MG63 (cell line): ENCODE measurements at places on chromosomes 4 and X. TPM values are rescaled to one million over a fixed set of nuclear protein-coding genes. Genes with fewer than 3 reads are reported as not detected.
A peak's percentile ranks its signal among the peaks of the same experiment; 100 is the strongest.

GRCh38 chrX:23079347-23079746 is 79.6 kb downstream of the DDX53 start:
- DNase-seq, result no peak

DNA sequence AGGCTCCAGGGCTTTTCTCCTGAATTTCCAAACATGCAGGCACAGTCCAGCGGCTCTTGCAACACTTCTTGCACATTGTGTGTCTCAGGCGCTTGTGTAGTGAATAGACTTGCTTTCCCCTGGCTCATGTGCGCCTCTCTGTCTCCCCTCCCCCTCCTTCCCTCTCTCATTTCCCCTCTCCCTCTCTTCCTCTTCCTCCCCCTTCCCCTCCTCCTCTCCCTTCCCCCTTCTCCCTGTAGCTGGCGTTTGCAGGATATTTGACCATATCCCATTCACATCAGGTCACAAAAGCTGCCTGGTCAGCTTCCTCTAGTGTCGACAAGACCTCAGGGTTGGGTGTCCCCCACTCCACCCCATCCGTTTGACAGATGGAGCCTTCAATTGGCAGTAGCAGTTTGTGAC is 2.4 kb downstream of the CHST7 start:
- DNase-seq, result no peak

DNA sequence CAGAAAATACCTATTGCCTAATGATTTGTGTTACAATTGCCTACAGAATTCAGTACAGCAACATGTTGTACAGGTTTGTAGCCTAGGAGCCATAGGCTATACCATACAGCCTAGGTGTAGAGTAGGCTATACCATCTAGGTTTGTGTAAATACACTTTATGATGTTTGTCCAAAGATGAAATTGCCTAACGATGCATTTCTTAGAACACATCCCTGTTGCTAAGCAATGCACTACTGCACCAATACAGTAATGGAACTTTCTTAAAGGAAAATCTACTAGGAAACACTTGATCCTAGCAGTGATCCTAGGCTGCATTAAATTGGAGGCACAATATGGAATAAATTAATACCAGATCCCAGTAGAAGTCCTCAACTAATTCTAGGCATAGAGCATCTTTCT is 18.3 kb downstream of the NOA1 start:
- no peak for DNase-seq

DNA sequence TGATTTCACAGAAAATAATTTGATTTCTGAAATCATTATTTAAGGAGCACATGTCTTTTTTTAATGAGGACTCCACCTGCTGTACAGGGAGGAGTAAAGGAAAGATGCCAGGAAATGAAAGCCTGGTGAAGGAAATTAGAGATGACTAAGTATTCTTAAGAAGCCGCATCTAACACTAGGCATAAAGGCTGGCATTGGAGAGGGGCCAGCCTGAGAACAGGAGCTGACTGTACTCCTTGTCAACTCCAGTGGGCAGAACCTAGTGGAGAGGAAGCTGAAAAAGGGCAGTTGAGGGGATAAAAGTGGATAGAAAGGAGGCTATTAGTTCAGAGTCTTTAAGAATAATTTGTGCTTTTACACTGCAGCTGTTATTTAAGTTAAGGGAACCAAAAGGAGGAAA is 393.0 kb downstream of the PPP1R2C start:
- DNase-seq, result peak; percentile 12

DNA sequence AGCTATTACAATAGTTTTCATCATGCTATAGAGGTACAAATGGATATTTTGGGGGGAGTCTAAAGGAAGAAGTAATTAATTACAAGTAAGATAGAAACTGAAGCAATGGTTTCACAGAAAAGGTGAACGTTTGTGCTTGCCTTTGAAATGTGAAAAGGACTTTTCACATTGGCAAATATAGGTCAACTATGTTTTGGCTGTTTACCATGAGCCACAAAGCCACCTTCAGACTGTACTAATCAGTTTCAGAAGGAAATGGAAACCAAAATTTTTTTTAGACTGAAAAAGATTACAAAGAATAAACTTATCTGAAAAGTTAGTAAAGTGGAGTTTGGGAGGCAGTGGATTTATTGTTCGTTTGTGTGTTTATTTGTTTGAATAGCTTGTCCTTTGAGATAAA is 32.1 kb downstream of the SYTL5 start:
- DNase-seq, result no peak

- DNase-seq, result no peak
These were observed 17.7 kb upstream of the P2RY8 start for GRCh38 chrX:1554469-1555210.

DNA sequence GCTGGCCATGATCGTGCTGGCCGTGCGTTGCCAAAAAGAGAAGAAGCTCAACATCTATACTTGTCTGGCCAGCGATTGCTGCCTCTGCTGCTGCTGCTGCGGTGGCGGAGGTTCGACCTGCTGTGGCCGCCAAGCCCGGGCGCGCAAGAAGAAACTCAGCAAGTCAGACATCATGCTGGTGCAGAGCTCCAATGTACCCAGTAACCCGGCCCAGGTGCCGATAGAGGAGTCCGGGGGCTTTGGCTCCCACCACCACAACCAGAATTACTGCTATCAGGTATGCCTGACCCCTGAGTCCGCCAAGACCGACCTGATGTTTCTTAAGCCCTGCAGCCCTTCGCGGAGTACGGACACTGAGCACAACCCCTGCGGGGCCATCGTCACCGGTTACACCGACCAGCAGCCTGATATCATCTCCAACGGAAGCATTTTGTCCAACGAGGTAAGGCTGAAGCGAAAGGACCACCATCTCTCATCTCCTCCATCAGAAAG is 3.3 kb downstream of the PCDH10 start:
- DNase-seq, result no peak

GRCh38 chr4:105147553-105148161 is 981 bp downstream of the TET2 start:
- DNase-seq, result peak; percentile 17

GRCh38 chr4:134089885-134090284 is 111.7 kb downstream of the PABPC4L start:
- DNase-seq, result no peak

- DNase-seq, result no peak
These were observed 173.9 kb downstream of the WDFY3 start for GRCh38 chr4:84792366-84793301.

DNA sequence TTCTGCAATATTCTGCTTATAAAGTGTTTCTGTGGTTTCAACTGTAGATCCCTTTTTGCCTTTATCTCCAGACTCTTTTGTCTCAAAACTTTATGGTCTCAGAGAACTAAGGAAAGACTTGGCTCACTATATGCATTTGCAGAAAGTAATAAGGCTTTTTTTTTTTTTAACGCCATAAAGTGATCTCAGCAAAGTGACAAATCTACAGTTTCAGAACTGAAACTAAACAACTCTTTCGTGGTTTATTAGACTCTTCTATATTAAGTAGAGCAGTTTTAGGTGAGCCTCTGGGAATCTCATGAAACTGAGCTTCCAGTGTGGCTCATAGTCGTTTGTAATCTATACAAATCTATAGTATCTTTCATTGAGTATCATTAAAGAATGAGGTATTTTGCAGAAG is 15.3 kb downstream of the ATP7A start:
- no peak for DNase-seq

GRCh38 chr4:128386761-128387599 is 99.4 kb upstream of the PGRMC2 start:
- DNase-seq, result peak; percentile 96

GRCh38 chr4:180394730-180395129 is 1848.5 kb upstream of the TENM3 start:
- no peak for DNase-seq

GRCh38 chr4:117326091-117326490 is 240.7 kb upstream of the TRAM1L1 start:
- DNase-seq, result no peak

- DNase-seq, result peak; percentile 62
These were observed 53.9 kb upstream of the SORBS2 start for GRCh38 chr4:185865901-185866328.

- DNase-seq, result peak; percentile 81
These were observed 17.6 kb downstream of the TRIM61 start for GRCh38 chr4:164959896-164960295.

- no peak for DNase-seq
These were observed 130.0 kb downstream of the HMX1 start for GRCh38 chr4:8741513-8742226.

DNA sequence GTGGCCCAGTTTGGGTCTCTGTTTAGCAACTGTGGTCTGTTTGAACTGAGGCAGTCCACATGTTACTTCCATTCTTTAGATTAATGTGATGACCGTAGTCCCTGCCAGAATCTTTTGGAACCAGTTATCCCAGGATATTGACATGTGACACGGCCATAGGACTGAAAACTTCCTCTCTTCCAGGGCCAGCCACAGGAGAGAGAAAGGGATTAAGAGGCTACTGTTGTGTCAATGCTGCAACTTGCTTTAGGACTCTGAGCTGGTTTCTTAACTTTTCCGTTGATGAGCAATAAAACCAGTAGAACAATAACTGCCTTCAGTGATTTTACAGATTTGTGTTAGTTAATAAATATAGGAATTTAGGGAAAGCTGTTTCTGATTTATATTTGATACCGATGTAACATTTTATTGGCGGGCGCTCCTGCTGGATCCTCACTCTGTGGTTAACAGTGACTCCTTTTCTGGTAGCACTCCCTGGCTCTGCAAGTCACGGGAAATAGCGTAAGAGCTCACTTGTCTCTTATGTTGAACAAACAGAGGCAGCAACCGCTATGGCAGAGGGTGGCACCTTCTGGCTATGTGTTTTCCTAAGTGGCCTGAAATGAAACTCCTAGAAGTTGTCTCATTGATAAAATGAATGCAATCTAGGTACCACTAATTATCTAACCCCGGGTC is 2.5 kb downstream of the TENM3 start:
- no peak for DNase-seq

DNA sequence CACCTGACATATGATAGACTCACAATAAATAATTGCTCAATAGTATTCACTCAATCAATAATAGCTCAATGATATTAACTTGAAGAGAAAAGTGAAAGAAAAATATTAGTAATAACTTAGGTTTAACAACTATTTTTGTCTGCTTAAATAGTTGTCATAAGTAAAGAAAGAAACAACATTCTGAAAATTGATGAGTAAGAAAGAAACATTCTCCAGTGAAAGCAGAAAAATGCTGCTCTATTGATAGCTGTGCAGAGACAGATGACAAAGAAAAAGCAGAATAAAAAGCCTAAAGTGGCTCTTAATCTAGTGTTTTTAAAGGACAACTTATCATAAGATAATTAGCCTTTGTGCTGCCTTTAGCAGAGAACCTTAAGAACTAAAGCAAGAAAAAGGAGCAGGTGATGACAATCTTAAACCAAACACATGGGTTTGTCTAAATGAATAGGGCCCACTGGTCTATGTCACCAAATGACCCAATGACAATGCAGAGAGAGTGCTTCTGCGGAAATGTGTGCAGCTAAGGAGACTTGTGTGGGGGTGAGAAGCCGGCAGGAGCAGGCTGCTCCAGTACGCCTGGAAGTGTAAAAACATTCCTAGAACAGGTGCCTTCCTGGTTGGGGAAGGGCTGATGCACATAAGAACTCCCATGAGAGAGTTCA is 13.2 kb downstream of the HS3ST1 start:
- no peak for DNase-seq

- no peak for DNase-seq
These were observed 2.1 kb upstream of the RHOH start for GRCh38 chr4:40194602-40195161.

GRCh38 chr4:89319756-89320155 is 12.2 kb upstream of the GPRIN3 start:
- DNase-seq, result no peak

DNA sequence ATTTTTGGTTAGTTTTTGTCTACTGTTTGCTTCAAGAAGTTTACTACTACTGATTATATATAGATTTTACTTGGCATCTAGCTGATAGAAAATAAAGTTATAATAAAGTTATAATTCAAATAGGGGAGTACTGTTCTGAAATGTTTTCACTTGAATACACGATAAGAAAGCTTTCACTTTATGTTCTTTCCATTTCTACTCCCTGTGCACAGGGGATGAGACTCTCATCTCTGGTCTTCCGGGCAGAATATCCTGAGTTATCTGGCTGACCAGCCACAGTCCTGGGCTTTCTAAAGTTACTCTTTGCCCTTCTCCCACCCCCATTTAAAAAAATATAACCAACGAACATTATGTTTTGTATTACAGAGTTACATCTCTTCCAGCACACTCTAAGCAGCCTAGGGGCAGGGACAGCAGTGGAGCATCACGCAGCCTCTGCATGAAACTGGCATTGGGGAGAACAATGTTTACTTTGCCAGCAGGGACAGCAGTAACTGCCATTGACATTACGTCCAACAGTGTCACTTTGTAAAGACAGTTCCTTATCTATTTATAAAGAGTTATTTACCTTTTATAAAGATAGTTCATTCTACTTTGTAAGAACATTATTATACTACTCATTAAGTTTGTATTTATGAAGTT is 64.3 kb downstream of the METTL14 start:
- DNase-seq, result no peak

DNA sequence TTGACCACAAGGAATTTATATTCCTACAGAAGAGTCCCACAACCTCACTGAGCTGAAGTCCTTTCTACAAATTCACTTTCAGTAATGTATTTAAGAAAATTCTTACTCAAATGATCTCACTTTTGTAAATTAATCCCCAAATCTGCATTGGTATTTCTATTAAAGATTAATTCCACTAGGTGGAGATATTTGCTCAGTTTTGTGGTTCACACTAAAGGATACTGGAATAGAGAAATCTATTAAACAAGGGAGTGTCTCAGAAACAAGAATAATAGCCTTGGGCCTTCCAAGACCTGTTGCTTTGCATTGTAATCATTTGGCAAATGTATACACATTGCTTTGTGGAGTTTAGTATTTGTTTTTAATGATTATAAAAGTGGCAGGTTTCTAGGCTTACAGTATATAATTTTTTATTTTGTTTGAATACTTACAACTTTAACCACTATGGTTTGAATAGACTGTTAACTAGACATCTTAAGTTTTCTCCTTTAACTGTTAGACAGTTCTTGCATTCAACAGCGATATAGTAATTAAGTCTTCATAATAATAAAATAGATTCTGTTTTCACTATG is 25.9 kb downstream of the CFAP299 start:
- DNase-seq, result no peak

- no peak for DNase-seq
These were observed 166.6 kb upstream of the GLRA2 start for GRCh38 chrX:14362721-14363120.

GRCh38 chr4:153075836-153076518 is 128.3 kb upstream of the TRIM2 start:
- no peak for DNase-seq

- DNase-seq, result no peak
These were observed 43.6 kb upstream of the TLR3 start for GRCh38 chr4:186025408-186025690.

The GAGE12J gene
- total RNA-seq, result not detected in 2 replicates

The USO1 gene
- 21.8 and 26.5 TPM in 2 replicates for total RNA-seq

The PCDH7 gene
- total RNA-seq, result not detected in 2 replicates

The NKX6-1 gene
- total RNA-seq, result 0.52 and 2.6 TPM in 2 replicates

The FHIP1A gene
- total RNA-seq, result 2.0 and 3.8 TPM in 2 replicates

The GPR101 gene
- not detected in 2 replicates for total RNA-seq

The DGAT2L6 gene
- not detected in 2 replicates for total RNA-seq

The PDGFRA gene
- 118 and 133 TPM in 2 replicates for total RNA-seq

The CT83 gene
- total RNA-seq, result not detected in 2 replicates

The GAGE1 gene
- not detected in 2 replicates for total RNA-seq

The ETDB gene
- not detected in 2 replicates for total RNA-seq

The KLHL8 gene
- total RNA-seq, result 4.5 and 10.7 TPM in 2 replicates

The AADAT gene
- total RNA-seq, result 2.1 and 2.6 TPM in 2 replicates
